Activated CD8-positive, alpha-beta T cell treated with anti-CD3 and anti-CD28 coated beads, Interleukin-2, amount 10 ng/mL, durations not matched to agents 7 days and 5 days (primary cell): ENCODE measurements at places on chromosomes 5 and 9.
A peak's percentile ranks its signal among the peaks of the same experiment; 100 is the strongest.

DNA sequence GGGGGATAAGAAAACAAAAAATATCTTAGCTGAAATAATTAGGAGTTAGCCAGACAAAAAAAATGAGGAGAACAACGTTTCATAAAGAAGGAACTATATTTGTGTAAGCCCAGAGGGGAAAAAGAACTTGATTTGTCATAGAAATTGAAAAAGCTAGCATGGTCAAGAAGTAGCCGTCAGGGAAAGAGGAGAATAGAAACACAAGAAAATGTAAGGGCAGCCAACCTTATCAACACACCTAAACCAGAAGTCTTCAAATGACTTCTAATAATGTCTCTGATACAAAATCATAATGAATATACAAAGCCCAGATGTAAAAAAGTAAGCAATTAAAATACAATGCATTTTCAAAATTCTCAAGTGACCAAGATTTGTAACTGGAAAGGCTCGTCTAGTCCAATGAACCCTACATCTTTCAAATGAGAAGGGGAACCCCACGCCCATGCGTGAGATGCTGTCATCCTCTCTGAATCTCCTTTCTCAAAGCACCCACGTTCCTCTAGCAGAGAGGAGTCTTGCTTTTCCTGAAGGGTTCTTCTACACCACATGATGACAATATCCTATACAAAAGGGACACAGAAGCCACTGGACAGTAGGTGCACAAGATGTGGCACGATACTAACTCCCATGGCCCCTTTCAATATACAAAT, 103.7 kb downstream of the ARL15 start:
- H3K27ac ChIP-seq, result no peak overlapping the region
- no peaks in the 10 kb centered on the region for H3K27me3 ChIP-seq
- H3K36me3 ChIP-seq, result no peaks in the 10 kb centered on the region
- H3K4me3 ChIP-seq, result no peak overlapping the region
- H3K4me1 ChIP-seq, result no peaks in the 10 kb centered on the region

- no peaks in the 10 kb centered on the region for H3K36me3 ChIP-seq
- H3K27me3 ChIP-seq, result no peaks in the 10 kb centered on the region
- no peak for DNase-seq
- H3K4me3 ChIP-seq, result no peak overlapping the region
- no peak overlapping the region for H3K27ac ChIP-seq
Measured at GRCh38 chr5:118531276-118531675, 457.1 kb downstream of the DTWD2 start.

DNA sequence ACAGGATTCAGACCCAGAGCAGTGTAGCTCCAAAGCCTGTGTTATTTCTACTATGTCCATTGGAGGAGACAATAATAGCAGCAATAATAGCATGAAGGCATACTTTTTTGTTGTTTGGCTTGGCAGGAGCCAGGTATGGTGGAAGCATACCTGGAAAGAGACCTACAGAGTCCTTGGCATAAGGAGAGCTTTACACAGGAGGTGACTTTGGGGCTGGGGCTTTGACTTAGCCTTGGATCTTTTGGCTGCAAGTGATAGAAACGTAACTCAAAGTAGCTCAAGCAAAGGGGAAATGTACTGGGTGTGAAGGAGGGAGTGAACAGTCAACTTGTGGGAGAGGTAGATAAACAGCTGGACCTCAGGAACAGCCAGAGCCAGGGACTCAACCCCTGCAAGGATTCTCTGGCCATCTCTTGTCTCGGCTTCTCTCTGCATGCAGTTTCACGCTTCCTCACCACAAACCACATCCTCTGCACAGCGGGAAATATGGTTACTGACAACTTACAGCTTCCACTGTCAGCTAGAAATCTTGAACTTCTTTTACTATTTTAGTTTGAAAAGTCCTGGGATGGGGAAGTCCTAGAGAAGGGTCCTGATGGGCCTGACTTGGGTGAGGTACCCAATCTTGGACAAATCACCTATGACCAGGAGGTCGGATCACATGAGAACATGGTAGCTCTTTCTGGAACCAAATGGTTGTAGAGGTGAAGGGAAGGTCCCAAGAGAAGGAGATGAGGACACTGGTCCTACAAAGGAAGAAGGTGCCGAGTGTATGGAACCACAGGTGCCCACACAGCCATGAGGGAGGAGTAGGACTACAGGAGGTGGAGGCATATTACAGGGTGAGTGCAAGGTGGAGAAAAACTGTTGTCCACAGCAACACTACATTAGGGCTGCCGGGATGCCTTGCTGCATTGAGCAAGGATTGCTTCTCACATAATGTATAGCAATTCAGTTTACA, 47.0 kb upstream of the TGFBR1 start:
- H3K4me1 ChIP-seq, result peaks cover 82% of the 10 kb centered on the region
- no peaks in the 10 kb centered on the region for H3K27me3 ChIP-seq
- peak overlapping the region; percentile 98 for H3K27ac ChIP-seq
- peaks cover 39% of the 10 kb centered on the region for H3K36me3 ChIP-seq

GRCh38 chr5:134560698-134561097, 35.2 kb downstream of the JADE2 start:
- H3K36me3 ChIP-seq, result peaks cover 54% of the 10 kb centered on the region
- H3K4me1 ChIP-seq, result peaks cover 11% of the 10 kb centered on the region
- no peak overlapping the region for H3K4me3 ChIP-seq
- H3K27ac ChIP-seq, result no peak overlapping the region
- DNase-seq, result no peak
